T follicular helper cell (primary cell): ENCODE measurements at places on chromosomes 5 and 9.
A peak's percentile ranks its signal among the peaks of the same experiment; 100 is the strongest.

- no peak for DNase-seq
These were observed 161.8 kb upstream of the VLDLR start for GRCh38 chr9:2459756-2460155.

- no peak for DNase-seq
These were observed 415.7 kb downstream of the RAB3C start for GRCh38 chr5:58998544-58998943.

GRCh38 chr5:4158750-4159447 is 563.3 kb downstream of the IRX1 start:
- DNase-seq, result no peak

GRCh38 chr9:123435471-123435870 is 79.5 kb downstream of the CRB2 start:
- no peak for DNase-seq

GRCh38 chr5:124034963-124035362 is 523.0 kb downstream of the CSNK1G3 start:
- no peak for DNase-seq

DNA sequence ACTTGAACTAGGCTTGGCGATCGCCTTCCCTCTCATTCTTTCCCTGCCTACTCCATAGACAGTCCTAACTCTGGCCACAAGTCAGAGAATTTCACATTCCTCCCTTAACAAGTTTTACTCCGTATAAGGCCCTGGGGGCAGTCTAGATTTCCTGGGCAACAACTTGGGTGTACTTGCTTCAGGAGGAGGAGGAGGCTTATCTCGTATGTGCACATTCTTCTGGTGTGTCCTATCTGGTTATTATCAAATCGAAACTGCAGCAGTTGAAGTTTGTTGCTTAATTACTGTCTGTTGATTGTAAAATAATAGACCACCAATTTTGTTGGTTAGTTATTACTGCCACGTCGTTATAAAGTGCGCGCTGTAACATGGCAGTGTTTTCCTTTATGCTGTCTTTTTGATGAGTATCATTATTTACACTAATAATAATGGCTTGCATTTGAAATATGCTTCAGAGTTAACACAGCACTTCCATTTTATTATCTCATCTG is 42.0 kb downstream of the PIP5K1B start:
- no peak for DNase-seq

DNA sequence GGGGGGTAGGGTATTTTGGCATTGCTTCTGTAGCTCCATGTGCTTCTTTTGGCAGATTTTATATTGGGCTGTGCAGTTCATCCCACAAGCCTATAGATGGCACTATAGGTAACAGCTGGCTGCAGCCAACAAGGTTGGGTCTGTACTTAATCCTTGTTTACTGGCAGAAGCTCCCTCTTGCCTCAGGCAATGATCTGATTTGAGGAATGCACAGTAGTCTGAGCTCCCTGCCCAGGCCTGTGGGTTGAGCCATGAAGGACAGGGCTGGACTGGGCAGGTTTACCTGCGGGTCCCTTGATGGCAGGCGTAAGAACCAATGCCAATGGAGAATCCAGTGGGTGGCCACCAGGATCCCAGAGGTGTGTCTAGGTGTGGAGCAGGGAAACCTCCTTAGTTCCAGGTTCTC is 11.7 kb upstream of the OR1J2 start:
- no peak for DNase-seq

DNA sequence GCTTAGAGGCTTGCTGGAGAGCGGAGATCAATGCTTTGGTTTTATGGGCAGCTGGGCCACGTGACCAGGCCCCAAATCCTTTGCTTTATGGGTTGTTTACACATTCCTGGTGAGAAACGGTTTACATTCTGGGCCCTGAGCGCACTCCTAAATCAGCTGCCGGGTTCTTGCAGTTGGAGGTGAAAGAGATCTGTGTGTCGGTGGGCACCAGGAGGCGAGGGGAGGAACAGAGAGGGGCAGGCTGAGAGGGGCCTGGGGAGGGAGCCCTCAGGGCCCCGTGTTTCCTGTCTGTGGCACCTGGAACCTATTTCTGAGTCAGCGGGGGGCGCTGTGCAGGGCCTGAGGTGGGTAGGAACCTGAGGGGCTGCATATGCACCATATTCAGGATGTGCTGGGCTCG is 63.5 kb upstream of the HAND1 start:
- DNase-seq, result no peak

DNA sequence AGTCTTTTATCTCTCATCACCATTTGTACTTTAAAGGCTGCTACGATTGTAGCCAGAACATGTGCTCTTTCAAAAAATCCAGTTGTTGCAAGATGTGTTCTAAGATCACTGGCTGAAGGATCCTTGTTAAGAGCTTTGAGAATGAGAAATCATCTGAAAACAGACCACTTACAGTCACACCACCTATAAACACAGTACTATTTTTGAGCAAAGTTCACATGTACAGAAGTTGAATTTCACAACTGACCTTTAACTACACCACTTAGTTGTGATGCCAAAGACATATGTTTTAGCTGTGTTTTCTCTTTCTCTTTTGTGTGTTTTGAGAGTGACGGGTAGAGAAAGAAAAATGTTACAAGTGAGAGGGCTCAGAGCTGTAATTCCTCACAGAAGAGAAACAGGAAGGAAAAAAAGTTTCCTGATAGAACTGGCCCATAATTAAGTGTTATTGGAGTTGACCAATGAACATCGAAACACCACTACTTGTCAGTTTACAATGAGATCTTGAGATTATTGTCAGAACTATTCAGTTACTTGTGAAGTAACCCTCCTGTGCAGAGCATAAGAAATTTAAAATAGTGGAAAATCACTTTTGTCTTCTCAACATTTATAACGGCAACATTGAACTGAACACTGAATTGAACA is 245.4 kb downstream of the MLLT3 start:
- no peak for DNase-seq

- DNase-seq, result no peak
These were observed 78.9 kb upstream of the PAPPA start for GRCh38 chr9:116074658-116075057.

DNA sequence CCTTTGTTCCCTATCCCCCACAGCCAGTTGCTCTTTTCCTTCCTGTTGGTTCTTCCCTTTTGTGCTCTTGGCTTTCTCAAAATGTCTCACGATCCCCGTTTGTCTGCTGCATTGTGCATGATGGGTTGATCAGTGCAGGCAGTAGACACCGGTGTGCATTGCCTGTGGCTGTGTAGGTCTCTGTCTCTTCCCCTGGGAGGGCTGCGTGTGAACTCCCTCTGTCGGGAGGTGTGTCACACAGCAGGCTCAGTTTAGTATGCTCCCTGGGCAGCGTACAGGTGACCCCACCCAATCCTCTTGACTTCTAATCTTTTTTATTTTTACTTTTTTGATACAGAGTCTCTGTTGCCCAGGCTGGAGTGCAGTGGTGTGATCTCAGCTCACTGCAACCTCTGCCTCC is 265.3 kb downstream of the FSTL4 start:
- DNase-seq, result no peak

DNA sequence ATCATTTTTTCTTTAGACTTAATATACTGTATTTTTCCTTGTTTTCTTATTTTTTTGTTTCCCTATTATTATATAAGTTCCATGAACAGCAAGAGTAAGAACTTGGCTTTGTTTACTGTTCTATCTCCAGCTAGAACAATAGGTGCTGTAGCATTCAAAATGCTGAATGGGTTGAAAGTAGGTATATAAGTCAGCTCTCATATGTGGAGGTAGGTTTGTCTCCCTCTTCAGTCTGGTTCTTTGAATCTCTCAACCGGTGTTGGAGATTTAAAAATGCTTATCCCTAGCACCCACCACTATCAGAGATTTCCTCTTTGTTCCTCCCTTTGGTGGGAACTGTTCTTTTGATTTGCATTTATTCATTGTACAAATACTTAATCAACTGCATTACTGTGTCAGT is 87.5 kb upstream of the FSD1L start:
- DNase-seq, result no peak

DNA sequence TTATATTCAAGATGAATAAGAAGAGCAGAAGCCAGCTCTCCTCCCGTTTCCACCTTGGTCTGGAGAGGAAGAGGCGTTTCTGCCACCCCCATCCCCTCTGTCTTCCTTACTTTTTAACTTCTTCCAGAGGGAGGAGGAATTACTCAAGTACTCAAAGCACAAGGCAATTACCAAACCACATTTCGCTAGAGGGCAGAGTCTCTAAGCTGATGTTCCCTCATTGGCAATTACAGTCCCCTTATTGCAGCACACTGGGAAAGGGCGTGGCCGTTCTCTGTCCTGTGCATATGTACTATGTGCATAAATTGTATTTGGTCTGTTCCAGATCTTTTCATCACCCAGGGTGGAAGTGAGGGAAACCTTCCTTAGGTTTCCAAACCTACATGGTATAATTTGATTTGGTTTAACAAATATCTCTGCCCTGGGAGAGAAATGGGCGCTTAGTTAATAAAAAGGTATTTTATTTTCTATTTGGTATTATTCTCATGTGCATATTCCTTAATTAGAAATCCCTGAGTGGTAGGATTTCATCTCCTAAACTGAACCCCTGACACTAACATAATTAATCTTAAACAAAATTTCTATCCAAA is 29.8 kb upstream of the ALDOB start:
- no peak for DNase-seq

- no peak for DNase-seq
These were observed 43.0 kb downstream of the LRSAM1 start for GRCh38 chr9:127494304-127494702.

DNA sequence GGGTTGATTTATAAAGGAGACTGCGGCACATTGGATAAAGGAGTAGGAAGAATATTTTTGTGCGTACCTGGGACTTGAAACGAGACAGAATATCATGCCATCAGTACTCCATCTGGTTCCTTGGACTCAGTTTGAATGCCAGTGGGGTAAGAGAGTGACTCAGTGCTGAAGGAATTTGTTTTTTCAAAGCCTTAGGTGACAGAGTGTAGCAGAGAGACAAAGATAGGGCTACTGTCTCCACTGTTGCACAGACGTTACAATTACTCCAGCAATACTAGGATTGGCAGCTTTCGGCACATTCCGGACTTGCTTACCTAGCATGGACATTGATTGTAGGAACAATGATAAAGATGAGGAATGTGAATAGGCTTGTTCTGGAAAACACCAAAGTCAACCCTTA is 250.7 kb downstream of the KCTD16 start:
- no peak for DNase-seq

DNA sequence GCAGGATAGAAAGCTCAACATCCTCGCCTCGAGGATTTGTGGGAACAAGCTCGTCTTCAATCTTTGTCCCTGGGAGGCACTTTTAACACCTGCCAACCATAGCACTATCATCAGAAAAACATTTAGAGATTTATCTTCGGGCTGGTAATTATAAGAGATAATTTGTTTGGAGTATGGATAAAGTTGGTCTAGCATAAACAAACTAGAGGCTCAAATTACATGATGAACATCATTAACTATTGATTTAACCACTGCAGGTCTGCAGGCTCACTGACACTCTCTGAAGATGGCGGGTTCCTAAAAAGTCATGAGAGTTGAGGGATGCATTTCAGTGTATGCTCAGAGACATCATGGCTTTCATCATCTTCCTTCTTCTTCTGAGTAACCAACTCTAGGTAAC is 25.8 kb upstream of the PCA3 start:
- DNase-seq, result no peak

- peak; percentile 60 for DNase-seq
These were observed 2.4 kb upstream of the PHYKPL start for GRCh38 chr5:178234750-178235587.
